ENCODE measurements at places on chromosomes 7 and 10. TPM values are rescaled to one million over a fixed set of nuclear protein-coding genes. Genes with fewer than 3 reads are reported as not detected.

DNA sequence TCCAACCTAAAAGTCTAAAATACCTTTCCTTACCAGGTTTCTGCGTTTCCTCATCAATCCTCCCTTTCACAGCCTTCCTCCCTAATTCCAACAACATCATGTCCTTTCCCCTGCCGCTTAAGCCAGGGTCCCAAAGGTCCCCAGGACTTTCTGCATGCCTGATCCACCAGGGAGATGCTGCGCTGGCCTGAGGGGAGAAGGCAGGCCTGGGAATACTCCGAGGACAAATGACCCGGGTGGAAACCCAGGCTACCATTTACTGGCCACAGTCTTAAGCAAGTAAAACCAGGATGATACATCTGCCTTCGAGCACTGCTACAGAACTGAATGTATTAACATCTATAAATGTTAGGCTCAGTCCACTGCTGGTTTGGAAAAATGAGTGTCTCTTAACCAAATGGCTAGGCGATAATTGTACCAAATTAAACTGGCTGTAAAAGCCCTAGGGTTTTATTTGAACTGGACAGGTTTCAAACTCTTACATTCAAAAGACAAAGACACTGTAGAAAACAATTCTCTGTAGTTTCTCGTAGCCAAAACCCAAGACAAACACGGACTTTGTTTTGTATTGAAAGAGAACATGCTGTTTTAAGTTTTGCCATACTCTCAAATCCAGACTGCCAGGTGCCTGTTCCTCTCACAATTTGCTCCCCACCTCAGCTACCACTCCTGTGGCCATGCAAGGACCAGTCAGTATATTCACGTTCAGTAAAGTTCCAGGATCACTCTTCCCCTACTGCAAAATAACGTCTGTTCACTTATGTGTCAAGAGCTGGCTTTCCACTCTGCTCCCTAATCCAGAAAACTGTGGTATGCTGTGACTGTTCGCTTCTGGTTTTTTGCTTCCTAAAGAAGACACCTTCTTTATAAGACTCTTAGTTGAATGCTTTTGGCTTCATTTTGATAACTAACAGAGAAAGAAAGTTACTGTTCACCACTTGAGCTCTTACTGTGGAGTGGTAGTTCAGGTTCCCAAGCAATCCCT is 145.7 kb downstream of the RNF216 start:
- H3K36me3 ChIP-seq = peaks cover 3% of the 10 kb centered on the region
- H3K4me3 ChIP-seq = no peak overlapping the region
- H3K27ac ChIP-seq = peak overlapping the region; percentile 73
- peaks cover 61% of the 10 kb centered on the region for H3K4me1 ChIP-seq
- H3K27me3 ChIP-seq = no peaks in the 10 kb centered on the region

DNA sequence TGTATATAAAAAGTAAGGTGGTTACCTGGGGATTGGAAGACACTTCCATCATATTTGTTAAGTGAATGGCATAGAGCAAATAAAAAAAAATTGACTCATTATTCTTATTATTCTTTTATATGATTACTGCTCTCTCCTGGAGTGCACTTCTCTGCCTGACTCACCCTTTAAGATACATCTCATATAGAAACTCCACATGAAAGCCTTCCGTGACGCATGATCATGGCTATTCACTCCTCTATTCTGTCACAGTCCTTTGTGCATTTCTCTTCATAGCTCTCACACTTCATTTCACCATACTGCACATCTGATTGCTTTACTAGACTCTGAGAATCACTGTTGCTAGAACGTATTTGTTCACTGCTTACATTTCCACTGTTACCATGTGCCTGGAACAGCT is 597.3 kb downstream of the CNTNAP2 start:
- no peak overlapping the region for H3K27ac ChIP-seq
- H3K27me3 ChIP-seq = no peaks in the 10 kb centered on the region
- DNase-seq = no peak
- no peaks in the 10 kb centered on the region for H3K36me3 ChIP-seq

GRCh38 chr7:69599955-69600709 is 1.9 kb downstream of the AUTS2 start:
- H3K36me3 ChIP-seq = no peaks in the 10 kb centered on the region
- H3K27me3 ChIP-seq = no peaks in the 10 kb centered on the region
- DNase-seq = no peak
- H3K4me3 ChIP-seq = peak overlapping the region; percentile 86

DNA sequence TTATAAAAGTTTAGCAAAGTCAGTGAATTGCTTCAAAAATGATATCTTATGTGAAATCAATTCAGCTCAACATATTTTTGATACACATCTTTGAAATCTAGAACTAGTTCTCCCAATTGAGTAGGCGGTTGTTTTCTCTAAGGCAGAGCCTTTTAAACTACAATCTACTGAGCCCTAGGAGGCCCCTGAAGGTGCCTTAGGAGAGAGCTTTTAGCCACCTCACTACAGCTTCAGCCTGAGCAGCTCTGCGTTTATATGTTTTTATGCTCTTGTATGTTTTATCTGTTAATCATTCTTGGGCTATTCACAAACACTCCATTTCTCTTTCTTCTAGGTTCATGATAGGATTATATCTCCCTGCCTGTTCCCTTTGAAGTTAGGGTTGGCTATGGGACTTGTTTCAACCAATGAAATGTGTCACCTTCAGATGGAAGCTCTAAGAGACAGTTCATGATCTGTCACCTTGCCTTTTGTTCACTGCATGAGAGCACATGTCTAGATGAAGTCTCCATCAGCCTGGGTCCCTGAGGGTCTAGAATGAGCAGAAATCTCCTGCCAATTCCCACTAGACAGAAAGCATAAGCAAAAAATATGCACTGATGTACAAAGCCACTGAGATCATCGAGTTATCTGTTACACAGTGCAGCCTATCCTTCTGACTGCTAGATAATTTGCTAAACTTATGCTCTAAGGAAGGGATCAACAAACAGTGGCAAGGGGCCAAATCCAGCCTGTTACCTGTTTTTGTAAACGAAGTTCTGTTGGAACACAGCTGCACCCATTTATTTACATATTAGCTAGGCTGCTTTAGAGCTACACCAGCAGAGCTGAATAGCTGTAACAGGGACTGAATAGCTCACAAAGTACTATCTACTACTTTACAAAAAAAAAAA is 128.5 kb upstream of the CDK1 start:
- H3K4me3 ChIP-seq = no peak overlapping the region
- H3K27me3 ChIP-seq = no peaks in the 10 kb centered on the region
- no peak for DNase-seq

- no peak overlapping the region for H3K27ac ChIP-seq
- peaks cover 12% of the 10 kb centered on the region for H3K4me1 ChIP-seq
- no peaks in the 10 kb centered on the region for H3K27me3 ChIP-seq
- no peak for DNase-seq
Observed at GRCh38 chr10:51030480-51030879, 43.8 kb upstream of the PRKG1 start.

- H3K36me3 ChIP-seq = peaks cover 14% of the 10 kb centered on the region
- H3K4me1 ChIP-seq = no peaks in the 10 kb centered on the region
Observed at GRCh38 chr7:155733582-155734444, 78.5 kb downstream of the SHH start.

- H3K27ac ChIP-seq = peak overlapping the region; percentile 43
- H3K4me1 ChIP-seq = peaks cover 48% of the 10 kb centered on the region
- H3K27me3 ChIP-seq = no peaks in the 10 kb centered on the region
- H3K36me3 ChIP-seq = no peaks in the 10 kb centered on the region
Observed at GRCh38 chr7:28076423-28077200, 104.0 kb downstream of the JAZF1 start.

GRCh38 chr10:17758896-17759295 is 6.9 kb downstream of the TMEM236 start:
- no peak overlapping the region for H3K4me3 ChIP-seq
- H3K4me1 ChIP-seq = no peaks in the 10 kb centered on the region
- H3K27me3 ChIP-seq = no peaks in the 10 kb centered on the region
- no peak for DNase-seq

DNA sequence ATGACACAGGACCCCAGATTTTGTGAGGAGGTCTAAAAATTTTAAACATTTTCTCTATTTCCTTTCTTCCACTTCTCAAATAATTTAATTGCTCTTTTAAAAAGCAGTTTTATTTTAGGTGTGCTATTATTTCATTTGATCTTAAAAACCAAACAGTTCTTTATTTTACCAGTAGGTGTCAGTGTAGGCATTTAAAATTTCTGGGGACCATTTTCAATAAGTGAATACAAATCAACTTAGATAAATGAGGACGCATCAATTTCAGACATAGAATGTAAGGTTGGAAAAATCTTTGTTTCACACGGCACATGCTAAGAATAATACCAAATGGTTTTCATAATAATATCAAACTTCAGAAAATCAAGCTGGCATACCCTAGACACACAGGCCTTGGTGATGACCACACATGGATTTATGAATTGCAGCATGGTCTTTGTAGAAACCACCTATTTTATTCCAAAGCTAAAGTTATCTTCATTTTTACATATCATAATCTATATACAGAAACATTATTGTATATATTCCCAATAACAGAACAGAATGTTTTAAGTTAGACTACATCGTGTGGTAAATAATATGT is 127.6 kb upstream of the SLC26A5 start:
- H3K36me3 ChIP-seq = no peaks in the 10 kb centered on the region
- H3K27ac ChIP-seq = no peak overlapping the region
- no peaks in the 10 kb centered on the region for H3K27me3 ChIP-seq
- H3K4me3 ChIP-seq = no peak overlapping the region

DNA sequence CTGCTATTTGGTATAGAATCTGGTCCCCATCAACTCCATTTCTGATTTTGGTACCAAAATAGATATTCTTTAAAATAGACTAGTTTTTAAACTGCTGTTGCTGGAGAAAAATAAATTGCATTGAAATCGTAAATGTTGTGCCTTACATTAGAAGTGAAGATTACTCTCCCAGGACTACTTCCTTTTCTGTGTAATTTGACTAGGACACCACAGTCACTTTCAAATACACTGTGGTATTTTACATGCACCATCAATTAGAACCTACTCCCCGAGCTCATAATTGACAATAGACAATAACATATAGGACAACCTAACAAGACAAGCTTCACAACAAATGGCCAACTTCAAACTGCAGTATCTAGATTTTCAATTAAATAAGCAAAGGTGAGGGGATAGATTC is 211.5 kb downstream of the DGKB start:
- no peaks in the 10 kb centered on the region for H3K27me3 ChIP-seq
- DNase-seq = no peak
- H3K4me1 ChIP-seq = no peaks in the 10 kb centered on the region
- H3K36me3 ChIP-seq = no peaks in the 10 kb centered on the region
- H3K4me3 ChIP-seq = no peak overlapping the region

DNA sequence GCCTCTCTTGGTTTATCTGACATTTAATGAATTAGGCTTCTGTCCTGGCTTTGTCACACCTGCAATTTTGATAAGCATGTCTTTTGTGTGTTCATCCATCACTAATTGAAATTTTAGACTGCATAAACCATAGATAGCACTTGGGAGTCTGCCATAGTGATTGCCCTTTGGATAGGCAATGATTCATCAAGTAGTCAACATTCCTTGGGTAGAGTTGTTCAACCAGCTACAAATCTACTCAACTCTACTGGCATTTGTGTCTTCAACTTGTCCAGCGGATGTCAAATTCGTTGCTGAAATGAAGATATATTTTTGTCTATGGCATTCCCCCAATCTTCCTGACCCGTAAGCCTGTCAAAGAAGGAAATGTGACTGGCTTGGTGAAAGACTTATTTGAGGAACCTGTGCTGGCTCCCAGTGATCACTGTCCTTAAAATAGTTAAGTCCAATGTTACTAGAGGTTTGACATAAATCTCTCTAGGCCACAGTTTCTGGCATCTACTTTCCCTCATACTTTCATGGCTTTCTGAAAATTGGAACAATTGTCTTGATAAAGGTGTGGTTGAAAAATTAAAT is 33.7 kb upstream of the CREB5 start:
- no peak for DNase-seq
- no peaks in the 10 kb centered on the region for H3K4me1 ChIP-seq
- no peaks in the 10 kb centered on the region for H3K27me3 ChIP-seq

- DNase-seq = no peak
- no peaks in the 10 kb centered on the region for H3K4me1 ChIP-seq
- no peak overlapping the region for H3K27ac ChIP-seq
- H3K36me3 ChIP-seq = no peaks in the 10 kb centered on the region
Observed at GRCh38 chr7:117875566-117875965, 2.3 kb upstream of the CTTNBP2 start.

DNA sequence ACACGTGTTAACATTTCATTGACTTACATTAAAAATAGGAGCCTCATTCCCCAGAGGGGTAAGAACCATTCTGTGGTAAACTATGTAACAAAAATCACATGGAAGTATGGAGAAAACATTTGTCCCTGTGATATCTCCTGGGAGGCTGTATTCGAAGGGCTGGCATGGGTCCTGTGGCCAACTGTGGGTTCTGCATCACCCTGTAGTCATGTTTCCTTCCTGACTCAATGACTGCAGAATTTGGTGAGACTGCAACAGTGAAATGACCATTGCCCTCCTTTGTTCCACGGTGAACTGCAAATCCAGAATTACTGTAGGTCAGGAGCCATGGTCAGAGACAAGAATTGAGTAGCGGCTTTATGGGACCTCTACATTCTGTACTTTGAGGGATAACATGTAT is 3.6 kb upstream of the ZEB1 start:
- no peak overlapping the region for H3K27ac ChIP-seq
- no peak overlapping the region for H3K4me3 ChIP-seq
- DNase-seq = no peak
- H3K4me1 ChIP-seq = peaks cover 3% of the 10 kb centered on the region
- H3K36me3 ChIP-seq = no peaks in the 10 kb centered on the region

DNA sequence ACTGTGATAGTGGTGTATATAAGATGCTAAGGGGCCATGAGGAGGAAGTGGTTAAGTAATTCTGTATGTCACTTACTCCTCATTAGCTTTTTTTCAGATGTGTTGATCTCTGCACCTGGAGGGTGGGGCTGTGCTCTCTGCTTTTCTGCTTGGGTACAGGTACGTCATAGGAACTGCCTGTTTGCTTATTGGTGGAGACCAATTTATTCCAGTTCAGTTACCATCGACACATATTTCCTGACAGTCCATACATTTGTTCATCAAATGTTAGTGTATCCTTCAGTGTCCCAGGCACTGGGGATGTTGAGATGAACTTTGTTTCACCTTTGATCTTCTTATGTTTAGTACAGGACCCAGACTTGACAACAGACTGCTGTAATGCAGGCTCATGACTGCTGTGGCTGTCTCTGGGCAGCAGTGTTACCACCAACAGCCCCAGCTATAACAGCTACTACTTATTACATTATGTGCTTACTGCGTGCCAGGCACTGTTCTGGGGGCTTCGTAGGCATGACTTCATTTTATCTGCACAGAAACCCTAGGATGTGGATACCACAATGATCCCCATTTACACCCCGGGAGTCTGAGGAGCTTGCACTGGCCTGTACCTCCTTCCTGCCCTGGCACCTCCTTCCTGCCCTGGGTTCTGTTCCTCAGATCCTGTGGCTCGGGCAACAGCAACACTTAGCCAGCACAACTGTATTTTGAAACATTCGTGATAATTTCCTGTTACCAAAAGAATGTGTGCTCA is 87.4 kb downstream of the BUB3 start:
- H3K27me3 ChIP-seq = no peaks in the 10 kb centered on the region
- H3K36me3 ChIP-seq = no peaks in the 10 kb centered on the region
- DNase-seq = no peak
- H3K4me3 ChIP-seq = no peak overlapping the region

GRCh38 chr7:130270947-130271800 is 4.5 kb downstream of the CPA2 start:
- H3K4me1 ChIP-seq = peaks cover 20% of the 10 kb centered on the region
- no peak overlapping the region for H3K27ac ChIP-seq
- no peaks in the 10 kb centered on the region for H3K27me3 ChIP-seq
- H3K36me3 ChIP-seq = no peaks in the 10 kb centered on the region
- no peak for DNase-seq

Gene DNAJB9
- 28.7 TPM for total RNA-seq

Gene NYAP1
- 3.9 TPM for total RNA-seq

Gene ADIRF
- 374 TPM for total RNA-seq

Gene HEPACAM2
- total RNA-seq = not detected

Gene ANKRD2
- not detected for total RNA-seq

Gene SLC25A13
- 25.3 TPM for total RNA-seq

Gene FRAT2
- 8.6 TPM for total RNA-seq

Gene NPFFR1
- total RNA-seq = not detected

Gene PNLIPRP2
- not detected for total RNA-seq
